Urinary bladder (tissue), 4 donors: ENCODE measurements at places on chromosomes 13 and 19. TPM values are rescaled to one million over a fixed set of nuclear protein-coding genes. Genes with fewer than 3 reads are reported as not detected.

DNA sequence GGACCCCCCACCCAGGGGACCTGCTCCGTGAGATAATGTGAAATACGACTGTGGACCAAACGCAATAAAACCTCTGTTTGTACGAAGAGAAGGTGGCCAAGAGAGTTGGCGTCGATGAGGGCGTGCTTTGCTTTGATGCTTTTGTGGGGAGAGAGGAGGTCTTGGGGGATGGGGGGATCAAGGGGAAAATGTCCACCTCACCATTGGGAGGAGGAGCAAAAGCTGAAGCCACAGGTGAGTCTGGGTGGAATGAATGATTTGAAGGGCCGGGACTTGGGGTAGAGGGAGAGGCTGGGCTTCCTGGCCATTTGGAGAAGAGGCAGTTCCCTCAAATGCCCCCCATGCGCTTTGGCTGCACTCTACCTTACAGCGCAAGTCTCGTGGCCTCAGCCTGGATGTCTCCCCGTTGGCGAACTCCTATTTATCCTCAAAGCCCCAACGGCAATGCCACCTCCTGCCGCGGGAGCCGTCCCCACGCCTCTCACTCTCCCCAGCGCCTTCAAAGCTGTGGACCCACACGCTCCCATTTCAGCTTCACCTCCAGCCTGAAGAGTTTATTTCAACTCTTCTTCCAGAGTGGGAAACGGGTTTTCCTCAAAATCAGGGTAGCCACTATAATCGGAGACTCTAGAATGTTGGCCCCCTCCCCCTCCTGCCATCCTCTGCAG is 795 bp upstream of the ABCA7 start:
- no peak for DNase-seq

Gene PPP1R37
- total RNA-seq = 16.8 TPM

DNA sequence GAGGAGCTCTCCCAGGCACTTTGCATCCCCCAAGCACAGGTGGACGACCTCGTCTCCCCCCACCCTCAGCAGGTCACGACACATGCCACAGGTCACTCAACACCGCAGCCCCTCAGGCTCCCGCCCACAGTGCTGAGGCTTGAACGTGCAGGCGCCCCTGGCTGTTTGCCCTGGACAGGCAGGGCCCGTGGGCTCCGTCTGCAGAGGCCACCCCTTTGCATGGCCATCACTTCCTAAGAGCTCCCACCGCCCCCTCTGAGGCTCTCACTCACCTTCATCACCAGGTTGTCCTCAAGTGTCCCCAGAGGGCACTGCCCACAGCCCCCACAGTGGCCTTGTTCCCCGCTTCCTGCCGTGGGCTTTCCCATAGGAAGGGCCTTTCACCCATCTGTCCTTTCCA is 132.1 kb upstream of the MCF2L start:
- DNase-seq = no peak

DNA sequence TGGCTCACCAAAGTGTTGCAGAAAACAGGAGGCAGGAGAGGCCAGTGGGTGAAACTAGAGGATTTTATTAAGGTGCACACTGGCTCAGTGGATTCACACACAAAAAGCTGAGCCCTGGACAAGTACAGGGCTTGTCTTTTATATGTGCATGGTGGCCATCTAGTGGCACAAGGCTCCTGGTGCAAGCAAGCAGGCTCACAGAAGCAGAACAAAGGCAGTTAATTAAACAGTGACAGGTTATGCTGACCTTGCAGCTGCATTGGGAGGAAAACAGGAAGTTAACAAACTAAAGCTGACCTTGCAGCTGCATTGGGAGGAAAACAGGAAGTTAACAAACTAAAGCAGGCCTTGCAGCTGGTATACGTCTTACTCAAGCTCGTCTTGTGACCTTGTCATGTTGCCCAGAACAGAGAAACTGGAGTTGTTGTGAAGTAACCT is 65.3 kb upstream of the ZNF681 start:
- DNase-seq = no peak

- no peak for DNase-seq
These were observed 668.4 kb downstream of the DIAPH3 start for GRCh38 chr13:59495299-59495698.

GRCh38 chr13:92172191-92172590 is 773.8 kb downstream of the GPC5 start:
- DNase-seq = no peak
